ENCODE measurements at places on chromosomes 5 and 9. TPM values are rescaled to one million over a fixed set of nuclear protein-coding genes. Genes with fewer than 3 reads are reported as not detected.

GRCh38 chr9:110777196-110777875 lies 108.7 kb downstream of the MUSK start:
- DNase-seq, result no peak

GRCh38 chr5:131997026-131997726 lies 14.3 kb downstream of the ACSL6 start:
- DNase-seq, result no peak

DNA sequence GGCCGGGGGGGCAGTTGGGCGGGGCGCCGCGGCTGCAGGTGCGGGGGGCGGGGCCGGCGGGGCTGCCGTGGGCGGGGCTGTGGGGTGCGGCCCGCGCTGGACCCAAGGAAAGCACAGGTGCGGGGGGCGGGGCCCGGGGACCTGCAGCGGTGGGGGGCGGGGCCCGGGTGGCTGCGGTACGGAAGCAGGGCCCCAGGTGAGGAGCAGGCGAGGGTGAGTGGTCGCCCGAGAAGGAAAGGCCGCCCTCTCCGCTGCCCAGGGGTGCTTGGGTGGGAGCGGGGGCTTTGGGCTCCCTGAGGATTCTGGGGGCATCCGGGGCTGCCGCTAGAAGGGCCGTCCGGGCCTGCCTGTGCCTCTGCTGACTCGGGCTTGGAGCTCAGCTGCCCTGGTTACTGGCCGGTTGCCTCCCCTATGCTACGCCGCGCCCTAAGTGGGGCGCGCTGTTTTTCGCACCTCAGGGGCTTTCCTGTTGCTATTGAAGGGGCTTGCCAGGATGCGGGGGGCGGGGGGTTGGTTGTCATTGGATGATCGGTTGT lies 767 bp downstream of the RALGPS1 start:
- peak; percentile 18 for DNase-seq

The SLC6A19 gene
- not detected for polyA plus RNA-seq

The PPIP5K2 gene
- polyA plus RNA-seq, result 17.3 TPM

DNA sequence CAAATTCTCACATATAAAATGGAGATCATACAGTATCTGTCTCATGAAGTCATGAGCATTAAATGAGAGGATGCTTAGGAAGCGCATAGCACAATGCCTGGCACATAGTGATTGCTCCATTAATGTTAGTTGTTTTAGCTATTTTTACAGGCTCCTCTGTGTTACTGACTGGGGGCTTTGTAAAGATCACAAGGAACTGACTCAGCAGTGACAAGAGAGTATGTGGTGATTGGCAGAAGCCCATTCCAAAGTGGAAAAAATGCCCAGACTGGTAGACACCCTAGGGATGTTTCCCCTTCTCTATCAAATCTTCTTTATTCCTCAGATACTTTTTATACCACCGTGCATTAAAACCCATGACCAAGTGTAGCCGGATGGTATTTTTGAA lies 33.5 kb downstream of the ABLIM3 start:
- no peak for DNase-seq
